ENCODE measurements at places on chromosomes 12 and 14.

DNA sequence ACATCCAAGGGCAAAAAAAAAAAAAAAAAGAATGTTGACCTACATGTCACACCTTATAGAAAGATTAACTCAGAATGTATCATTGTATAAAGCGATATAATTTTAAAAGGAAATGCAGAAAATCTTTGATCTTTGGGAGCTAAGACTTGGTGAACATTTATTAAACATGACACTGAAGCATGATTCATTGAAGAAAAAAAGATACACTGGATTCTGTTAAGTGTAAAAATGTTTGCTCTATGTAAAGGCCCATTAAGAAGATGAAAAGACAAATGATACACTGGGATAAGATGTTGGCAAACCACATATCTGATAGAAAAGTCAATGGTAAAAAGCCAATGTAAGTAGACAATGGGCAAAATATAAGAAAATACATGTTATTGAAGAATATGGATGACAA lies 1131.0 kb downstream of the AACS start:
- DNase-seq, result no peak

DNA sequence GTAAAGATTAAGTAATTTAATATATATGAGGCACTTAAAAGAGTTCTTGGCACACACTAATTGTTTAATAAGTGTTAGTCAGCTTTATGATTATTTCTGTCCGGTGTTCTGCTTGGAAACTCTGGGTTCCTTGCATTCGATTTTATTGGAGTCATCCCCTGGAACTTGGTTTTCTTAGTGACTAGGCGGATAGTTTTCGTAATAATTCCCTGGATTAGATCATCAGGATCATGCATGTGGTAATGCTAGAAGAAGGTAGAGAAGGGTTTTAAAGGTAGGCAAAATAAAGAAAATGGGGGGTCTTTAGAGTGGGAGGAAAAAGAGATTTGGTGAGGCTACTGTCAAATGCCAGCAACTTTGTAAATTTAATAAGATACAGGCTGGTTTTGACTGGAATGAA lies 88.4 kb downstream of the MYF5 start:
- DNase-seq, result no peak

- no peak for DNase-seq
Measured at GRCh38 chr12:119725523-119725922, 57.6 kb downstream of the PRKAB1 start.

GRCh38 chr14:61451491-61451890 lies 130.1 kb downstream of the PRKCH start:
- DNase-seq, result no peak

DNA sequence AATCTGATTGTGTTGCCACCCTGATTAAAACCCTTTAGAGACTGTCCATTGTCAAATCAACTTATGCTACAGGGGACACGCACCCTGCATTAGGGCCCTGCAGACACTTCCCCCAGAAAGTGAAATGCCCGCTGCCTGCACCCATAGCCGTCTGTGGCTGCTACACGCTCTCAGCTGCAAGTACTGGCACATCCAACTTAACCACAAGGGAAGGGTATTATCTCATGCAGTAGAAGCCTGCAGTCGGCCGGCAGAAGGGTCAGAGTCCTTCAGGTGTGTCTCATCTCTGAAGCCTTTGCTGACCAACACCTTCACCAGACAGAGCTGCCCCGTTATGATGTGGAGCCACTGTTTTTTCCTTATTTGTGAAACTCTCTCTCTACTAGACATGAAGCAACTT lies 20.8 kb downstream of the CFAP251 start:
- no peak for DNase-seq

GRCh38 chr12:9367828-9368227 lies 159.6 kb upstream of the PZP start:
- DNase-seq, result no peak

DNA sequence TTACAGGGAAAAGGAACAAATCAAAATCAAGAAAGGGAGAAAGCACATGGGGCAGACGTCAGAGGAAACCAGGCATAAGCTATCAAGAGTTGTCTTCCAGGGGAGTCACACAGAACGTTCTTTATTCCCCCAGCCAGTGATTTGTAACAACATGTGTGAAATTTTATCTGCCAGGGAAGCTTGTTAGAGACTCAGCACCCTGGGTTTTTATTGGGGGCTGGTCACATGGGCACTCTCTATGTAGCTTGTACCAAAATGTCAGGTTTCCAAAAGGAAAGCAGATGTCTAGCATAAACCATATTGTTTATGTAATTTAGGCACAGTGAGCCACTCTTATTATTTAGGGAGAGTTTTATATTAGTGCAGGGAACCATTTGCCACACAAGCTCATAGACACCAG lies 440.4 kb upstream of the DCN start:
- no peak for DNase-seq

DNA sequence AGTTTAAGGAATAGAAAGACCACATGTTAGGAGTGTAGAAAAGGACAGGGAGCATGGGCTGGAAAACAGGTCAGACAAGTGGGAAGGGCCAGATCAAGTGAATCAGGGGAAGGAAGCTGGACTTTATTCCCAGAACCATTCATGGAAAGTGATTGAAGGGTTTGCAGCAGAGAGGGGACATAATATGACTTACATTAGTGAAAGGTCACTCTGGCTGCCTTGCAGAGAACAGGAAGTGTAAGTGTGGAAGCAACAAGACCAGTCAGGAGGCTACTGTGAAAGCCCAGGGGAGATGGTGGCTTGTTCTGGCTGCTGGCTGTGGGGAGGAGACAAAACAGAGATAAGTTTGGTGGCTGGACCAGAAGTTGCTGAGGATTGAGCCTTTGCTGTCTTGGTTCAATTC lies 69.1 kb downstream of the VCPKMT start:
- no peak for DNase-seq

DNA sequence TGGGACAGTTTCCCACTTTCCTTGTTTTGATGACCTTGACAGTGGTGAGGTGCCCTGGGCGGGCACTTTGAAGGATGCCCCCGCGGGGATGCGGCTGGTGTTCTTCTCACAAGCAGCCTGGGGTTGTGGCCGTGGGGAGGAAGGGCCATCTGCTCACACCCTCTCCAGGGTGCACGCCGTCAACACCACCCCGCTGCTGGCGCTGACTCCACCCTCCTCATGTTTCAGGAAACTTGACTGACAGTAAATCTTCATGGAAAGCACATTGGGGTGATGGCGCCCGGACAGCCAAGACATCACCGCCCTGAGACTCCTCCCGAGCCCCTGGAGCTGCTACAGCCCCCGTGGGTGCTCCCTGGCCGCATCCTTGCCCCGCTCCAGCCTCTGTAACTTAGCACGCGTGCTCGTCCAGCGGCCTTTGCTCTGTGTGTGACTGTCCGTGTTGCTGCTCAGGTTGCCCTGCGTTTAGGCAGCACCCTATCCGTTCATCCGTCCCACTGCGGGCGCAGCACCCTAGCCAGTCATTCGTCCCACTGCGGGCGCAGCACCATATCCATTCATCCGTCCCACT lies 150.2 kb upstream of the C14orf180 start:
- DNase-seq, result no peak

- DNase-seq, result no peak
Measured at GRCh38 chr12:1870998-1871917, 47.2 kb downstream of the CACNA2D4 start.

Measured in COLO829 (cell line).